AG04450 (cell line): ENCODE measurements at places on chromosomes 1 and 21.

- DNase-seq: no peak
Observed at GRCh38 chr1:220342853-220343252, 70.6 kb upstream of the RAB3GAP2 start.

GRCh38 chr21:46117586-46118315 lies 19.8 kb downstream of the COL6A2 start:
- DNase-seq: no peak

- no peak for DNase-seq
Observed at GRCh38 chr21:36542312-36543101, 62.6 kb upstream of the CLDN14 start.

DNA sequence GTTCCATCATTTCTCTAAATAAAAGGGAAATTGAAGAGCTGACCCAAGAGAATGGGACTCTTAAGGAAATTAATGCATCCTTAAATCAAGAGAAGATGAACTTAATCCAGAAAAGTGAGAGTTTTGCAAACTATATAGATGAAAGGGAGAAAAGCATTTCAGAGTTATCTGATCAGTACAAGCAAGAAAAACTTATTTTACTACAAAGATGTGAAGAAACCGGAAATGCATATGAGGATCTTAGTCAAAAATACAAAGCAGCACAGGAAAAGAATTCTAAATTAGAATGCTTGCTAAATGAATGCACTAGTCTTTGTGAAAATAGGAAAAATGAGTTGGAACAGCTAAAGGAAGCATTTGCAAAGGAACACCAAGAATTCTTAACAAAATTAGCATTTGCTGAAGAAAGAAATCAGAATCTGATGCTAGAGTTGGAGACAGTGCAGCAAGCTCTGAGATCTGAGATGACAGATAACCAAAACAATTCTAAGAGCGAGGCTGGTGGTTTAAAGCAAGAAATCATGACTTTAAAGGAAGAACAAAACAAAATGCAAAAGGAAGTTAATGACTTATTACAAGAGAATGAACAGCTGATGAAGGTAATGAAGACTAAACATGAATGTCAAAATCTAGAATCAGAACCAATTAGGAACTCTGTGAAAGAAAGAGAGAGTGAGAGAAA lies 38.4 kb downstream of the CENPF start:
- DNase-seq: no peak
